ENCODE measurements at places on chromosomes 5 and 9.

GRCh38 chr5:143228597-143229293 lies 174.7 kb downstream of the NR3C1 start:
- no peak for DNase-seq

GRCh38 chr5:96997265-96997859 lies 61.5 kb downstream of the LNPEP start:
- DNase-seq: peak; percentile 68

DNA sequence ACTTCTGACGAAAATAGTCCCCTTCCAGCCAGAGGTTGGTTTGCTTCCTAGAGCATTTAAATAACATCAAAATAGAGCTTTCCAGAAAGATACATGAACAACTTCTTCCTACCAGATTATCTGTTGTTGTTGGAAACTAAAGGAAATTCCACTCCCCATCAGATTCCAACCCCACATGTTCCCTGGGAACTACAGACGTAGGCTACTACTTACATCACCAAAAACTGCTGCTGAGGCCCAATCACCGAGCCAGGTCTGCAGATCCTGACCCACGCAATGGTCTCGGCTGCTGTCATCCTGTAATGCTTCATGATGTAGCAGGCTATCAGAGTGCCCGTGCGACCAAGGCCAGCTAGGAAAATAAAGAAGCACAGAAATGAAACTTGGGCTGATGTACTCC lies 73.4 kb downstream of the HABP4 start:
- no peak for DNase-seq

DNA sequence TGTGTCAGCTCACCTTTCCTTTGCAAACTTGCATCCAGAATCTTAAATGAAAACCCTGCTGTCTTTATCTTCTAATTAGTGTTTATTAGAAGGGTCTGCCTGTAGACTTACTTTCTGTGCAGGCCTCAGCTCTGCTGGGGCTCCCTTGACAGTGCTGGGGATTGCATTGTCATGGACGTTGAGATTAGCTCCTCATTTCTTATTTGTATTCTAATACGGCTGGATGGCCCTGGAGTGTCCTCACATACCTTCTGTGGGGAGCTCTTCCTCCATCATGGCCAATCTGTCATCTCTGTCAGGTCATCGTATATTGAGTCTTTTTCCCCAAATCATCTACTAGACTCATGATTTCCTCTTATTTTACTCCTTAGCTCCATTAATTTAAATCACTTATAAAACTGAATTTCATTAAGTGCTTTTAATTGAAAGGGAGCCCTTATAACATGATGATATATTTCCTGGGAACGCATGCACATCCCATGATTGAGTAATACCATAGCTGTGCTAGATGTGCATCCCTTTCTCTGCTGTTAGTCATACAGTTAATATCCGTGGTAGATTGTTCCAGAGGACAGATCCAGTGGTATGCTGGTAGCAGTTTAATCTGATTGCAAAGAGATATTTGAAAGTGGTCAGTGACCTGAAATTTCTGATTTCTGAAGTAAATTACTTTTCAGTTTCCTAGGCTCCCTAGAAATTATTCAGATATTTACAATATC lies 61.6 kb downstream of the ICE1 start:
- peak; percentile 77 for DNase-seq

- peak; percentile 44 for DNase-seq
Observed at GRCh38 chr9:69324549-69325401, at the start of gene ENTREP1. Gene ENTREP1, plus strand, starts transcription at chr9:69325215. Its CDS starts 95 bp downstream, at chr9:69325310.

- peak; percentile 55 for DNase-seq
Observed at GRCh38 chr5:72509401-72509800, 2.2 kb upstream of the ZNF366 start.

GRCh38 chr9:122133263-122133983 lies 26.2 kb downstream of the NDUFA8 start:
- DNase-seq: no peak

DNA sequence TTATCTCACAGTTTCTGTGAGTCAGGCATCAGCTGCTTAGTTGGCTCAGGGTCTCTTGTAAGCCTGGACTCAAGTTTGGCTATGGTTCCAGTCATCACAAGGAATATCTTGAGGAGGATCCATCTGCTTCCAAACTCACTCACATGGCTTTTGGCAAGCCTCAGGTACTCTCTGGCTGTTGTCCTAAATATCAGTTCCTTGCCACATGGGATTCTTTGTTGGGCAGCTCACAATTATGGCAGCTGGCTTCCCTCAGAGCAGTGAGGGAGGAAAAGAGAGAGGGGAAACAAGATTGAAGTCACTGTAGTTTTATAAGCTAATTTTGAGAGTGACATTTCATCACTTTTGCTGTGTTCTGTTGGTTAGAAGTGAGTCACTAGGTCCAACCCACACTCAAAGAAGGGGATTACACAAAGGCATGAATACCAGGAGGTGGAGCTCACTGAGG lies 144.5 kb downstream of the GCNT1 start:
- DNase-seq: peak; percentile 53

DNA sequence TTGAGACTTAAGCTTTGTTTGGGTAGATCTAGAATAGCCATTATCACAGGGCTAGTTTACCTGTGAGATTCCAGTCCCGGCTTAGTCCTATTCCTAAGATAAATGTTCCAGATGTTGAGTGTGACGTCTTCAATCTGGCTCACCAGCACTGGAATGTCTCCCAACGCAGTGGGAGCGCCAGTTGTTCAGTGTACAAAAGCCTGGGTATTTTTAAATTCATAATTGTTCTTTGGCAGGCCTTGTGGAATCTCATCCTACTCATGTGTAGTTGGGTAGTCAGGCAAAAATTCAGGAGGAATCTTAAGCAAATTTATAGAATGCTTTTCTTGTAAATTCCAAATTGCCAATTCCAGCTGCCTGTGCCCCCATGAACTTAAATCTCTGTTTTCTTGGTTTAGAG lies 272.6 kb upstream of the KCNN2 start:
- no peak for DNase-seq

- no peak for DNase-seq
Observed at GRCh38 chr5:133129950-133130349, 78.1 kb downstream of the HSPA4 start.

- no peak for DNase-seq
Observed at GRCh38 chr5:71782393-71782770, 63.3 kb downstream of the CARTPT start.

DNA sequence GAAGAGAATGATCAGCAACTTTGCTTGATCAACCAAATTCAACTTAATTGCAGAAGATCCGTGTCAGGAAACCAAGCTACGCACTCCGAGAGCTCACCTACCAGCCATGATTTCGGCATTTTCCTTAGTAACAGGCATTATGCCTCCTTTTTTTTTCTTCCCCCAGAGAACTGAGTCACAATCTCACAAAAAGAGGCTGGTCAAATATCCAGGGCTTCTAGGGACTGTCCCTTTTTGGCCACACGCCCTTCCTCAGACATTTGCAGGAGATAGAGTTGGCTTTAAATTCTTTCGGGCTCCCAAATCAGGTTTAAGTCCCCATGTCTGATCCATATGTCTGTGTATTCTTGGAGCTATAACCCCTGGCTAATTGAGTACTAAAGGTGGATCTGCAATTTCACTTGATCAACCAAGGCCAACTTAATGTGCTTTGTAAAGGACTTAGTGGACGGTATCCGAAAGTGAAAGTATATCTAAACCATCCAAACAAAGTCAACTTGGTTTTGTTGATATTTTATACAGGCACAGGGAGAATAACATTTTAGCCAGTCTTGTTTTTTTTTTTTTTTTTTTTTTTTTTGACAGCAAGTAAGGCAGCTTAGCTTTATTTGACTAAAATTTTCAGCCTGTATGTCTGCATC lies 100.8 kb upstream of the TBCA start:
- DNase-seq: no peak

DNA sequence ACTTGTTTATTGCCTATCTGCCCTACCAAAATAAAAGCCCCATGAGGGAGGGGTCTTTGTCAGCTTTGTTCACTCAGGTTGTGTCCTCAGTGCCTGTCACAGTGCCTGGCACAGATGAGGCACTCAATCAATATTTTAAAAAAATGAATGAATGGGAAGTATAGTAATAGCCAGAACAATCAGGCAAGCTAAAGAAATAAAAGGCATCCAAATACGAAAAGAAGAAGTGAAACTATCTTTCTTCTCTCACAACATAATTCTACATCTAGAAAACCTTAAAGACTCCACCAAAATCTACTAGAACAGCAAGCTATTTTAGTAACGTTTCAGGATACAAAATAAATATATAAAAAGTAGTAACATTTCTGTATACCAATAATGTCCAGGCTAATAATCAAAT lies 37.8 kb upstream of the C5orf63 start:
- no peak for DNase-seq

Measured in GM23248 (cell line).